CD8-positive, alpha-beta memory T cell (primary cell): ENCODE measurements at places on chromosomes 7 and 10.

GRCh38 chr7:121169469-121169868, 159.3 kb upstream of the WNT16 start:
- DNase-seq: no peak

DNA sequence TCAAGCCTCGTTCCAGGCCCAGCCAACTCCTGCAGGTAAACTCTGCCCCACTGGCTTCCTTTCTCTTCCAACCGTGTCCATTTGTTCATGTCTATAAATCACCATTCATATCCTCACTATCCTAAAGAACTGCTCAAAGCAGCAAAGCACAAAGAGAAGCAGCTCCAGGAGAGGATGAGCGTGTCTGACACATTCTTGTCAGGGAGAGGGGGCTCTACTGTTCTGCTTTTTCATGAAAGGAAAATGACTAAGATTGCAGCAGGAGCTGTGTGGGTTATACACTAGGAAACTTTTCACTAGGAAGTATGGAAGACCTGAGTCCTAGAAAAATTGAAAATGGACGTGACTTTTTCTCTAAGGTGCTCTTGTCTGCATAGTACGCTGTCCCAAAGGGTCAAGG, 16.7 kb downstream of the AGFG2 start:
- DNase-seq: no peak

- no peak for DNase-seq
Observed at GRCh38 chr7:124480036-124480820, 285.4 kb downstream of the GPR37 start.

DNA sequence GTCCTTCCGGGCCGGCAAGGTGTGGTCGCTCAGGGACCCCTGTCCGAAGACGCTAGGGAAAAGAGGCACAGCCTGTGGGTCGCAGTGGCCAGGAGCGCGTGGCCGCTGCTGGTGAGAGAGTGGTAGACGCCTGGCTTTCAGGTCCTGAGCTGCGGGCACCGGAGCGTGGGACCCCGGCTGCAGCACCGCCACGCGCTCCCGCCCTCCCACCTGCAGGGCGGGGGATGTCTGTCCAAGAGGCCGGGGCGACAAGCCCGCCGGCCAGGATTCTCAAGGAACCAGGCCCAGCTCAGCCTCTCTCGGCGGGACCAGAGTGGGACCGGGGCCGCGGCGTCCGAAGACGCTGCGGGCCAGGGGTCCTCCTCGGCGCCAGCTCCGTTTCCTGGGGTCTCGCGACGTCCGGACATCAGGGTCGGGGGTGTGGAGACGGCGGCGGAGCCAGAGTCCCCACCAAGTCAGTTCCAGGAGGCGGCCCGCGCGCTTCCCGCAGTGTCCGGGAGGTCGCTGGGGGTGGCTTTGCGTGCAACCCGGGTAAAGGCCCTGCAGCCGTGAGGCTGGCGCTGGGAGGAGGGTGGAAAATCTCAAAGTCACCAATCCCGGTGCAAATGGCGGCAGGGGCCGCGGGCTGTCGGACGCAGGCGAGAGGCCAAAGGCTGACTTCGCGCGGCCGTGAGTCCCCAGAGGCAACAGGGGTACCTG, 5.5 kb downstream of the ZNF503 start:
- no peak for DNase-seq

- no peak for DNase-seq
Observed at GRCh38 chr7:76338298-76339084, 20.3 kb downstream of the YWHAG start.

DNA sequence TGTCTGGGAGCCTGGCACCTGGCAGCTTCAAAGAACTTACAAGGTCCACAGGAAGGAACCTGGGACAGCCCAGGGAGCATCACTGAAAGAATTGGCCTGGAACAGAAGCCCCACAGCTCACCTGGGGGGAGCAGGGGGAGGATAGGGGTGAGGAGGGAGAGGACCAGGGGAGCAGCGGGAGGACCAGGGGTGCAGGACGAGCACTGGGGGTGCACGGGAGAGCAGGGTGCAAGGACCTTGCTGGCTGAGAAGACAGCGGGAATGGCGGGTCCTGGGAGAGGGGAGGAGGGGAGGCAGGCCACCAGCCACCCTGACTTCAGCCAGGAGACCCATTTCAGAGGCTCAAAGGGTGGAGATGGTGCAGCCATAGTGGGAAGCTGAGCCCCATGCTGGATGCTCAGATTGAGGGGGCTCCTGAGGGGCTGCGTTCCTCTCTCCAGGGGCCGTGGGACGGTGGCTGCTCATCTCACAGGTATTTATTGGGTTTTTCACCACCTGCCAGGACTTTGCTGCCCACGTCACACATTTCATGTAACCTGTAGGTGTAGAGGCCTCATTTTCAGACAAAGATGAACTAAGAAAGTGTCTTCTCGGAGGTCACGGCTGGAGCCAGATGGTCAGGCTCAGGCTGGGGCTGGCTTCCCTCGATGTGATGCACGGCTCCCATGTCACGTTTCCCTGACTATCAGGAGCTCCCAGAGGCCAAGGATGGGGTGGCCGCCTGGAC, 110.1 kb downstream of the WDR37 start:
- DNase-seq: no peak

DNA sequence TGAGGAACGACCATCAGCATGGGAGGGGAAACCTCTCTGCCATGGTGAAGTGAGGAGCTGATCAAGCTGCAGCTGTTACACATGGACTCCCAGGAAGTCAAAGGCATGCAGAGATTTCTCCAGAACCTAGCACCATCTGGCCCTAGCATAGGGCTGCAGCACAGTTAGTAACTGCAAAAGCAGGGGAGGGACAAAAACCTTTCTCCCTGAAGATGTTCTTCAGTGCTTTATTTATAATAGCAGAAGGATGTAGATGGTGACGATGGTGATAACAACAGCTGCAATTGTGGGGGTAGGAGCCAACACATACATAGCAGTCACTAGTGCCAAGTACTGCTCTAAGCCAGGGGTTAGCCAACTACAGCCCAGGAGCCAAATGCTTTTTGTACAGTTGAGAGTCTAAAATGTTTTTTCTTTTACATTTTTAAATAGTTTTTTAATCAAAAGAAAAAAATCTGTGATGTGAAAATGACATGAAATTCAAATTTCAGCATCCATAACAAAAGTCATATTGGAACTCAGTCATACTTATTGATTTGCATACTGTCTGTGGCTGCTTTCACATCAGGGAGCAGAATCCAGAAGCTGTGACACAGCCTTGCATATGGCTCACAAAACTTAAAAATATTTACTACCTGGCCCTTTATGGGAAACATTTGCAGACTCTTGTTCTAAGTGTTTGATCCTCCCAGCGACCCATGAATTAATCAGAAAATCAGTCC, 299.5 kb downstream of the ELMO1 start:
- DNase-seq: no peak

GRCh38 chr7:145797507-145797906, 319.1 kb upstream of the CNTNAP2 start:
- DNase-seq: no peak

DNA sequence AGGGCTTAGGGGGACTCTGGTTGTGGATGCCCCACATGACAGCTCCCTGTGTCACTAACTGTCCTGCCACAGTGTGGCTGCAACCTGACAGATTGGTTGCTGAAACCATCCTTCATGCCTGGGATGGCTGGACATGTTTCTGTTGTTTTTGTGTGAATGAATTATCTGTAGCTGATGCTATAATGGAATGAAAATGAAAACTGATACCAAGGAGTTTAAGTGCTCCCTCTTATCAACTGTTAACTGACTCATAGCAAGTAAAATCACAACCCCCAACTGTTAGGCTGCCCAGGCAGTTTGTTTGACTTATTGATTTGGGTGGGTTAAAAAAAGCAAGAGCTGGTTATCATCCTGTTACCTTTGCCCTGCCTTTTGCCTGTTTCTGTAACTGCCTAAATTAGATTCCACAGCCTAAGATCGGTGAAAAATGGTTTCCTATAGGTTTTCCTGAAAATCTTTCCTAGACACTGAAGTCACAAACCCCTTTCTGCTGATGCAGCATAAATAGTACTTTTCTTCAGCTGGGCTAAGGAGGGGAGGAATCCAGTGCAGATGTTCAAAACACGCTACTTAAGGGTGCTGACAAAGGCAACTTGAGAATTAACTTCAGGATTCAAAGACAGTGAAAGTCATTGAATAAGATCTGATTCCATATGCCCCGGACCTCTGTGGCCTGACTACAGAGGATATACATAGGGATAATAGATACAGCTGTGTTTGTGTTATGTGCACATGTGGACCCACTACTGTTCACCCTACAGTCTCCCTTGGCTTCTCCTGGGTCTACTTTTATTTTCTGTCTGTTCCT, 5.7 kb downstream of the FRAT2 start:
- DNase-seq: no peak

DNA sequence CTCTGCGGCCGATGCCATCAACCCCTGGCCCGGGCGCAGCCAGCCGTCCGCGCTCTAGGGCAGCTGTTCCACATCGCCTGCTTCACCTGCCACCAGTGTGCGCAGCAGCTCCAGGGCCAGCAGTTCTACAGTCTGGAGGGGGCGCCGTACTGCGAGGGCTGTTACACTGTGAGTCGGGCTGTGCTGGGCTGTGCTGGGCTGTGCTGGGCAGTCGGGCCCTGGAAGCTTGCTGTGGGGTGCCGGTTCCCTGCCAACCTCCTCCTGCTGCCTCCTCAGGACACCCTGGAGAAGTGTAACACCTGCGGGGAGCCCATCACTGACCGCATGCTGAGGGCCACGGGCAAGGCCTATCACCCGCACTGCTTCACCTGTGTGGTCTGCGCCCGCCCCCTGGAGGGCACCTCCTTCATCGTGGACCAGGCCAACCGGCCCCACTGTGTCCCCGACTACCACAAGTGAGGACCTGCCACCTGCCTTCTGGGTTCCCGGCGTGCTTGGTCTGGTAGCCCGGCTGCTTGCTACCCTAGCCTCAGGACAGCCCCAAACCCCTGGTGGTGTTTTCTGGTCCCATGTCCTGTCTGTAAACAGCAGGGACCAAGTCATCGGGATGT, 7.5 kb downstream of the ZYX start:
- no peak for DNase-seq

DNA sequence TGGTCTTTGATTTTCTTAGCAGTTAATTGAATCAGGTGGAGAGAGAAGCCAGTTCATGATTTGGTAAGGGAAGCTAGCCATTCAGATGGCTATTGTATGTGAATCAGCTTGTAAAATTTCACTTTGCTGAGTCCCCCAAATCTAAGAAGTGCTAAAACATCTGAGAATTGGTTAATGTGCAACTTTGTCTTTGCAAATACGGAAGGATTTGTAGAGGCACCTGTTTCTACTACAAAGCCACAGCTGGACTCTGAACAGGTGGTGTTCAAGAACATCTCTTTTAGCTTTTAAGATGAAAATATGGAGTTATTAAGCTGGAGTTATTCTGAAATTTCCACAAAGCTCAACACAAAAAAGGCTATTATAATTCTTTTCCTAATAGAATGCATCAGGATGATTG, 132.6 kb downstream of the VPS50 start:
- no peak for DNase-seq

GRCh38 chr10:91191584-91191919, 28.9 kb upstream of the PCGF5 start:
- DNase-seq: no peak

DNA sequence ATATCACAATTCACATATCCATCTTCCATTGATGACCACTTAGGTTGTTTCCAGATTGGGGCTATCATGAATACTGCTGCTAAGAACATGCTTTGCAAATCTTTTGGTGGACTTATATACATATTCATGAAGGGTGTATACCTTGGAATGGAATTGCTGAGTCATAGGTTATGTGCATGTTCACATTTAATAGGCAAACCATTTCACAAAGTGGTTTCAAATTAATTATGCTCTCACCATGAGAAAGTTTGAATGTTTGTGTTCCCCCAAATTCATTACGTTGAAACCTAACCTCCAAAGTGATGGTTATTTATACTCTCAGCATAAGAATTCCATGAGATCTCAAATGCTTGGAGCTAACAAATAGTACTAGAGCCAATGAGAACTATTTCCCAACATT, 86.4 kb downstream of the VPS41 start:
- no peak for DNase-seq

- DNase-seq: no peak
Observed at GRCh38 chr10:3389130-3389529, 216.5 kb upstream of the PITRM1 start.

DNA sequence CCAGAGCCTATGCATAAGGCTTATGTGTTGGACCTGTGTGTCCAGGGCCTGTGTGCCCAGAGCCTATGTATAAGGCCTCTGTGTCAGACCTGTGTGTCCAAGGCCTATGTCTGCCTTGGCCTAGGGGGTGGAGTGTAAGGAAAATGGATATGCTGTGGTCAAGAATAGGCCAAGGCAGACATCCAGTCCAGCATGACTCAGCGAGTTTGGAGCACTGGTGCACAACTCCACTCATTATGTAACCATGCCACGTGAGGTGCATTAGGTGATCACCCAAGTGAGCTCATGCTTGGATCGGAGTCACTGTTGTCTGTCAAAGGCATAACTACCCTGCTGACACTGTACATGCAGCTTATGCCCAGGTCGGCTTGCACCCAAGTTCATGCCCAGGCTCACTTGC, 238.9 kb downstream of the CACNA2D1 start:
- DNase-seq: no peak

DNA sequence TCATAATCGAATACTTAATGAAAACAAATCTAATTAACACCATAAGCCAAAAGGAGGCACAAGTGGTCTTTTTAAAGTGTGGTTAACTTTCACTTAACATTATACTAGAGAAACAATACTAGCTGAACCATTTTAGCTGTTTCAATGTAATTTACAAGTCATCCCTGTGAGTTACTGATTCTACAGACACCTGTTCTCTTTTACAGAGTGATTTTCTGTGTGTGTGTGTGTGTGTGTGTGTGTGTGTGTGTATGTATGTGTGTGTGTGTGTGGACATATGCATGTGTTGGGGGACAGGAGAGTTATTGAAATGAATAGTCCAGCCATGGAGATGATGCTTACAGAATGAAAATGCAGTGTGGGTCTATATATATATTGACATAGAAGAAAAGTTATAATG, 200.2 kb downstream of the DNAJC1 start:
- no peak for DNase-seq

DNA sequence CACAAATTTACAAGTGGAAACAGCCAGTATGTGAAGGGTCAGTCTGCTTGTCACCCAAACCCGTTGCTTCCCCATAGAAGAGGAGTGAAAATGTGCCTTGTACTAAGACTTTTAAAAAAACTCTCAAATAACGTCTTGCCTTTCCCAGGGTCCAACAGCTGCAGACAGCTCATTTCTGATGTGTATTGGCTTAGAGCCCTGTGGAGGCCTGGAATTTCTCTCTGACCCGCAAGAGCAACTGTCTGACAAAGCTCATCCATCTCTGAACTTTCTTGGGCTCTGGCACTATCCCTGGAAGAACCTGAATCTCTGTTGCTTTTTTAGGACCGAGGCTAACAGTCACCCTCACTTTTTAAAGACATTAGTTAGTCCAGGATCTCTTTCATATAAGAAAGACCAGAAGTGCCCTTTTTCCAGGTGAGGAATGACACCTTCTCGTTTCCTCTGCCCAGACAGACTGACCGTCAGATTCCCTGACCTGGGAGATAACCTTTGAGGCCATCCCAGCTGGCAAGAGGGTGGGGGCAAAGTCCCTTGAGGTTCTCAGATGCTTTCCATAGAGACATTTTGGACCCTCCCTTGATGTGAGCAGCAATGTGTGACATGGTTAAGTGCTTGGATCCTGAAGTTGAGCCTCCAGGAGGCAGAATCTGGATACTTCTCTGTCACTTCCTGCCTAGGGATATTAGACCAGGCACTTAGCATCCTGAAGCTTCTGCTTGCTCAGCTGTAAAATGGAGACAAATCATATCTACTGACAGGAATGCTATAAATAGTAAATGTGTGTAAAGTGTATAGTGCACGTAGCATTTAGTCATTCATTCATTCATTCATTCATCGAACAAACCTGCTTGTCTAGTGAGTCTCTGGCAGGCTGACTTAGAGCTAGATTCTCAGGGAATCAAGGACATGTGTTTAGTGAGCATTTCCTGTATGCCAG, 4.5 kb upstream of the NODAL start:
- DNase-seq: no peak
